ENCODE measurements at places on chromosomes 2 and 18.

DNA sequence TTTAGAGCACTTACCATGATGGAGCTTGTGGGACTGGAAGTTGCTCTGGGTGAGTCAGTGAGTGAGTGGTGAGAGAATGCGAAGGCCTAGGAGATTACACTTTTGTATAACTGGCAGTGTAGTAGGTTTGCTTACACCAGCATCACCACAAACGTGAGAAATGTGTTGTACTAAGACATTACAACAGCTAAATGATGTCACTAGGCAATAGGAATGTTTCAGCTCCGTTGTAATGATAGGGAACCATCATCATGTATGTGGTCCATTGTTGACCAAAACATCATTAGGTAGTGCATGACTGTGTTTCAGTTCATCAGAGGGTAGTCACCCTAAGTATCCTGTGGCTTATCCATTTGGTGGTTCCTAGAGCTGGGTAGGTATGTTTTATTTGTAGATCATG is 11.9 kb downstream of the ZNF407 start:
- no peak for DNase-seq

DNA sequence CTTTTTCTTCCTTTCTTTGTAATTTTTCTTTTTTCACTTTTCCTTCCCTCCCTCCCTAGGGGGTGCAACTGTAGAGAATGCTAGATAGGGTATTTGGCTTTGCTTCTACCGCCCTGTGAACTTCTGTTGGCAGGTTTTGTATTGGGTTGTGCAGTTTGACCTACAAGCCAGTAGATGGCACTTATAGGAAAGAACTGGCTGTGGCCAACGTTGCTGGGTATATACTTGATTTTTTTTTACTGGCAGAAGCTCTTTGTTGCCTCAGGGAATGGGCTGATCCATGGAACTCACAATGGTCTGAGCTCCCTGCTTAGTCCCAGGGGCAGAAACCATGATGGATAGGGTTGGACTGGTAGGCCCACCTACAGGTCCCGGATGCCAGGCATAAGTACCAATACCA is 1019.5 kb upstream of the LRRTM1 start:
- DNase-seq: no peak

- DNase-seq: no peak
Measured at GRCh38 chr2:85905187-85905666, 16.4 kb upstream of the ST3GAL5 start.

GRCh38 chr18:21191596-21192307 is 50.3 kb upstream of the GREB1L start:
- DNase-seq: peak; percentile 38

- DNase-seq: no peak
Measured at GRCh38 chr2:219508971-219509779, 5.1 kb upstream of the ASIC4 start.

GRCh38 chr2:219254590-219255201 is 978 bp upstream of the TUBA4A start:
- peak; percentile 68 for DNase-seq

DNA sequence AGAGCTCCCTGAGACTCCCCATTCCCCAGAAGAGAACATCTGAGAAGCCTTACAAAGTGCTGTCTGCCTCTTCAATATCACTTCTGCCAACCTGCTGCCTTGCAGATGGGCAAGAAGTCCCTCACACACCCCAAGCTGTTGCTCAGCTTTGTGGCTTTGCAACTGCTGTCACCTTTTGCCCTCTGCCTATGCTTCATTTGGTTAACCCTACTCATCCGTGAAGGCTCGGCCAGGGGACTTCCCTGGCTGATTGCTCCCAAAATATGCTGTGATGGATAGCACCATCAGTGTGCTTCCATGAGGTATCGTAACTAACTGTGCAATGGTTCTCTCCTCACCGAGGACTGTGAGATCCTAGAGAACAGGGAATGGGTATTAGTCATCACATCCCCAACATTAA is 88.9 kb upstream of the CYP1B1 start:
- DNase-seq: no peak

- no peak for DNase-seq
Measured at GRCh38 chr2:60446413-60447267, 106.8 kb downstream of the BCL11A start.

GRCh38 chr2:120355780-120356266 is 9.9 kb downstream of the INHBB start:
- no peak for DNase-seq

Measured in activated CD4-positive, alpha-beta T cell treated with anti-CD3 and anti-CD28 coated beads, Interleukin-10, Interleukin-2, amounts not matched to agents 100 ng/mL and 50 ng/mL, durations not matched to agents 16 hours and 8 hours (primary cell).